ENCODE measurements at places on chromosomes 11 and 22.
A peak's percentile ranks its signal among the peaks of the same experiment; 100 is the strongest.

DNA sequence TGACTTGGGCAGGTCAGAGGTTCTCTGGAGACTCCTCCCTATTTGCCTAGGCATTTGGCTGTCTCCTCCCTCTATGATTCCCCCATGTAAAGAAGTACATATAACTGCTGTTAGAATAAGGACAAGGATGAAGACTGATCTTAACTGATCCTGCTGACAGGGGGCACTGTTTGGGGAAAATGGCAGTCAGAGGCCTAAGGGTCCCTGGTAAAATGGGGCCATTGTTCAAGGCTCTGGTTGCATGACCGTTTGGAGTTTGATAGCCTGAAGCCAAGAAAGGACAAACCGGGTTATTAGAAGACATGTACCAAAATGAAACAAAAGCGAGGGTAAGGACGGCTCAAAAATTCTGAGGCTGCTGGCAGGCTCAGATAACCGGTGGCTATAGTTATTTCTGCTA lies 712.2 kb downstream of the NTM start:
- no peak for DNase-seq

DNA sequence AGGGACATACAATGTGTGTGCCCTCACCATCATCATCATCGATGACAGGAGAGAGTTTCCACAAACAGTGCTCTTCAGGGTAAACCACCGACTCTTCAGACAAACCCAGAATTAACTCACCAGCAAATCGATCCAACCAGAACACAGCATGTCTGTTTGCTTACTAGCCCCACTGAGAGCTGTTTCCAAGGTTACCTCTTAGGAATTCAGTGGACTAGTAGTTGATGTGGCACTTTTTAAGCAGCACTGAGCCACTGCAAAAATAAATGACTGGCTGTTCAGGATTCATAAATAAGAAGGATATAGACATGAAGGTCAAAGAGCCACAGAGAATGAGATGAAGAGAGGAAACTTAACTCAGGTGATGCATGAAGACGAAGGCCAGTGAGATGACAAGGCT lies 83.1 kb downstream of the PARVA start:
- no peak for DNase-seq

DNA sequence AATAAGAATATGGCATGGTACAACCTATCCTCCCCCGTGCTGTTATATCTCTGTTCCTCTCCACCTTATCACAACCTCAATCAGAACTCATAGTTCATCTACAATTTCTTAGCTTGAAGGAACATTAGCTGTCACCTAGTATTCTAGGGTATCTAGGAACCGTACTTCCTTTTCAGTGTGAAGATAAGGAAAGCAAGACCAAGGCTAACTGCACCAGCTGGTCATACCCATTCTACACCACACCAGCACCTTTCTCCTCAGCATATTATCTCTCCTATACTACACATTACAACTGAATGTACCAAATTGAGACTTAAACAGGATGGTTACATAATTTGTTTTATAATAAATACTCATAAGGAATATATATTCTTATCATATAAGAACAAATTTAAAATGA lies 73.1 kb downstream of the ARHGAP32 start:
- no peak for DNase-seq

- no peak for DNase-seq
Measured at GRCh38 chr11:68667511-68668500, 16.5 kb upstream of the GAL start.

GRCh38 chr22:20787746-20788626 lies 14.1 kb downstream of the SERPIND1 start:
- DNase-seq = no peak

GRCh38 chr11:34120651-34121050 lies 15.2 kb downstream of the NAT10 start:
- no peak for DNase-seq

DNA sequence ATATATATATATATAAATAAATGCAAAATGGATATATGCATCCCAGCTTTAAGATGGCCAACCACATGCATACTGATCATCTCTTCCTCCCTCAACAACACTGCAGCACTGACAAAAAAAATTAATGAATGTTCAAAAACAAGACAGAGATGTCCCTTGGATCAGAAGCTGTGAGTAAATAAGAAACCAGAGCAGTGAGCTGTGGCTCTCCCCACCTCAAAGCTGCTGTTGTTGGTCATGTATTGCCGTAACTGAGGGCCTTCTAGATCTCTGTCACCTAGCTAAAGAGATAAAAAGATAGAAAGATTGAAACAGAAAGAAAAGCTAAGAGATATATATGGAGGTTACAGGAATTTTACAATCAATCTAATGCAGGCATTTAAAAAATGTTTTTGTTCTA lies 15.5 kb upstream of the TMEM135 start:
- no peak for DNase-seq

- peak; percentile 93 for DNase-seq
Measured at GRCh38 chr11:122101625-122102291, 14.3 kb downstream of the BLID start.

- no peak for DNase-seq
Measured at GRCh38 chr11:103705642-103706041, 330.8 kb upstream of the DDI1 start.

DNA sequence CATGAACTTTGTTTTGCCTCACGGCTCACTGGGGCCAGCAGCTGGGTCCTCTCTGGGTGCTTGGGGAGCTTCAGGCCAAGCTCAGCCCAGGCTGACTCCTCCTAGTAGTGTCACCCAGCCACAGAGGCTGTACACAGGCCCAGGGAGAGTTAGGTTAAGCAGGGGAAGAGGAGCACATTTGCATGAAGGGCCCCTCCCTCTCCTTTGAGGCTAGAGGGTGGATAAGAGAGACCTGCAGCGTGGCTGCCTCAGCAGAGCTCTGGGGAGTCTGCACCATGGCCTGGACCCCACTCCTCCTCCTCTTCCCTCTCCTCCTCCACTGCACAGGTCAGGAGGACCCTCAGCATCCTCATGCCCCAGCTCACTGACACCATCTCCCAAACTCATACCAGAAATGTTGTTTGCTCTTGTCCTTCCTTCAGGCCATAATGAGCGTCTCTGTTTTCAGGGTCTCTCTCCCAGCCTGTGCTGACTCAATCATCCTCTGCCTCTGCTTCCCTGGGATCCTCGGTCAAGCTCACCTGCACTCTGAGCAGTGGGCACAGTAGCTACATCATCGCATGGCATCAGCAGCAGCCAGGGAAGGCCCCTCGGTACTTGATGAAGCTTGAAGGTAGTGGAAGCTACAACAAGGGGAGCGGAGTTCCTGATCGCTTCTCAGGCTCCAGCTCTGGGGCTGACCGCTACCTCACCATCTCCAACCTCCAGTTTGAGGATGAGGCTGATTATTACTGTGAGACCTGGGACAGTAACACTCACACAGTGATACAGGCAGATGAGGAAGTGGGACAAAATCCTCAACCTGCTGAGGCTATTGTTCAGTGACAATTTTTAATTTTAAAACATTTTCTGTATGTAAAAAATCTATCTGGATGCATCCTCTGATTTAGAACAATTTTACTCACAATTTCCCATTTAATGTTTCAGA lies 82.4 kb upstream of the VPREB1 start:
- DNase-seq = no peak

DNA sequence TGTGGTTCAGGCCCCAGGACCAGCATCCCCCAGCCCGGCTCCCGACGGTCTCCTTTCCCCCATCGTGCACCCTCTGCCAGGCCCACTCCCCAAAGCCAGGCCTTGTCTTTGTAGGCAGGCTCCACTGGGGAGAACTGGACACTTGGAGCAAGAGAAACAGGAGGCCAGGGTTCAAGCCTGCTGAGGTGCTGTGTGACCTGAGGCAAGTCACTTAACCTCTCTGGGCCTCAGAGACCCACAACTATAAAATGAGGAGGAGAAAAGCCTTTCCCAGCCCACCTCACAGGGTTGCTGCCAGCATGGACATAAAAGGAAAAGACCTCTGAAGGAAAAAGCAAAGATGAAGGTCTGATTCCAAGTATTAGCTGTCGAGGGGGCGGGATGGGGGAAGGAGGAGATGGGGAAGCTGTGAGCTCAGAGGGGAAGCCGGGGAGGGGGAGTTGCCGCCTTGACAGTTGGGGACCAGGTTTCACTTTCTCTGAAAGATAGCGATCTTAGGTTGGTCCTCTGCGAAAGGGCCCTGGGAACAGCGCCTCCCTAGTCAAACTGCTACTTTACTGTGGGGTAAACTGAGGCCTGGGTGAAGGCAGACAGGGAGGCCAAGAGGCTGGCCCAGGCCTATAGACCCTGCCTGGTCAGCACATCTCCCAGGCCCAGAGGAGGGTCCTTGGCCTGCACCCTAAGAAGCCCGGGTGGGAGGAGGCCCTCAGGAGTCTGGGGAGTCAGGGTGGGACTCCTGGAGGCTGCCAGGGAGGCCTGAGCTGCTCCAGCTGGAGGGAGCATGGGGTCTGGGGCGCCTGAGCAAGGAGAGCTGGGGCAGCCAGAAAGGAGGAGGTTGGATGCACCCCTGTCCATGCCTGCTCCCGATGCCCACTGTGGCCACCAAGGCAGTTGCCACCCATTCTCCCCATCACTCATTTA lies 991 bp upstream of the OSM start:
- DNase-seq = no peak

DNA sequence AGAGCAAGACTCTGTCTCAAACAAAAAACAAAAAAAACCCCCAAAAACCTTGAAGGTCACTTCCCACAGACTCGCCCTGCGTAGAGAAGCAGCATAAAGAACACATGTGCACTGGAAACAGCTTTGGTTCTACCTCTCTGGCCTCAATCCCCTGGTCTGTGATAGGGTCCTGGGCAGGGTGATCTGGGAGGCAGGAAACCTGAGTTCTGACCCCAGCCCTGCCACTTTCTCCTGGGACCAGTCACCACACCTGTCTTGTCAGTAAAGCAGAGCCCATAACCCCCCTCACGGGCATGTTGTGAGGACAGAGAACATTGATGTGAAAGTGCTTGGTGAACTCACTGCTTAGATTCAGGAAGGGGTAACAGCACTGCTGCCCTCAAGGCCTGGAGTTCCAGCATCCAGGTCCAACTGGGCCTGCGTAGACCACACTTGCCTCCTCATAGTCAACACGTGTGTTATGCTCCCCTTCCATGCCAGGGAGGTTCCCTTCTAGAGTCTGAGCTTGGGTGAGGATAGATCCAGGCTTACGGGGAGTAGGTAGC lies 11.4 kb downstream of the UCP2 start:
- DNase-seq = no peak

DNA sequence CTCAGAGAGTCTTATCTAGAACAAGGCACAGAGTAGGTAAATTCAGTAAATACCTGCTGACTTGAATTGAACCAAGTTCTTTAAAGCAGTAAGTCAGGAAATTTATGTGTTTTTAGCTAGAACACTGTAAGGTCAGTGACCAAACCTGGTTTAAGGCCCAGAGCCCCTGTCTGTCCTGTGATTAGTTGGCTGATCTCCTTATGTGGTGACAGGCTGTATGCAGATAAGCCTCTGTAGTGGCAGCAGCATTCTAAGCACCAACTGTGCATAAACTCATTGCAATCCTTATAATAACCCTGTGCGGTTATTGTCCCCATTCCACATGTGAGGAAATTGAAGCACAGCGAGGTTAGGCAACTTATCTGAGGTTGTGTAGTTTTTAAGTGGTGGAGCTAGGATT lies 40.5 kb downstream of the FBXO7 start:
- no peak for DNase-seq

DNA sequence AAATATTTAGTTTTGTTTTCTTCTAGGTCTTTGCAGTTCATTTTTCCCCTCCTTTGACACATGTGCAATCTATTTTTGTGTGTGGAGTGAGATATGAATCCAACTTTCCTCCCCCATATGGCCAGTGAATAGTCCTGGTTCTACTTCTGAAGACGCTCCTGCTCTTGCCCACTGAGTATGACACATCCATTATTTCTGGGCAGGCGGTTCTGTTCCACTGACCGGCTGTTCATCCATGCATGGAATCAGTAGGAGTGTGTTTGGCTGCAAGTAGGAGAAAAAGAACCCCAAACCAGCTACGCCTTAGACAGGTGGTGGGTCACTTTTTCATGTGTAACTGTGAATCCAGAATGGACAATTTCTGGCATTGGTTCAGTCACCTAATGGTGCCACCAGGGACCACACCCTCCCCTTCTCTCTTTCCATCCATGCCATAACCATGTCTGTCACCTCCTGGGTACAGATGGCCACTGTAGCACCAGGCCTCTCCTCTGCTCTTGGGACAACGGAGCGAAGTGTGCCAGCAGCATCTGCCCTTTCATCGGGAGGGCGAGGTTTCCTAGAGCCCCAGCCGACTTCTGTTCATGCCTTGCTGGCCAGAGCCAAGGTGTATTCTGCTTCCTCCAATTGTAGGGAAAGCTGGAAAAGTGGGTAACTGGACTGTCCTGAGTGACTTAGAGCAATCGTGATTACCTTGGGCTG lies 67.4 kb upstream of the SLC22A12 start:
- no peak for DNase-seq

Data from A673 (cell line).